ENCODE measurements at places on chromosomes 2 and 18.

GRCh38 chr2:73070643-73071359, 711 bp downstream of the SFXN5 start:
- no peak for DNase-seq

- no peak for DNase-seq
Measured at GRCh38 chr2:113084249-113085000, 16.7 kb downstream of the IL1F10 start.

- DNase-seq: no peak
Measured at GRCh38 chr2:218708086-218708485, 2.5 kb upstream of the TTLL4 start.

GRCh38 chr2:29920631-29921559, 491 bp downstream of the ALK start:
- no peak for DNase-seq

DNA sequence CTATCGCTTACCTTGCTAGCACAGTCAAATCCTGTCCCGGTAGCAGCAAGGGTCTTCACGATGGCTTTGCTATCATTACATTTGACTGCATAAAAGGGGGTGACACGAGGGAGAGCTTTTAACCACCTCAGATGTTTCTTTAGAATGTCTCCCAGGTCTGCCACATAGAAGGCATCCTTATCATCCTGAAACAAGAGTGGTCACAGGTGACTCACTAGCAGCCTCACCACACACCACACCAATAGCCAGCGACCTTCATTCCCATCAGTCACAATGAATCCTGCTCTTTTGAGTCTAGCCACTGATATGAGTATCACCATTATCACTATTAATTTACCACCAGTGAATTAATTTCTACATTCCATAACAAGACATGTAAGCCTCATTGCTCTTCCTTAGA, 3.7 kb downstream of the ODC1 start:
- DNase-seq: no peak

DNA sequence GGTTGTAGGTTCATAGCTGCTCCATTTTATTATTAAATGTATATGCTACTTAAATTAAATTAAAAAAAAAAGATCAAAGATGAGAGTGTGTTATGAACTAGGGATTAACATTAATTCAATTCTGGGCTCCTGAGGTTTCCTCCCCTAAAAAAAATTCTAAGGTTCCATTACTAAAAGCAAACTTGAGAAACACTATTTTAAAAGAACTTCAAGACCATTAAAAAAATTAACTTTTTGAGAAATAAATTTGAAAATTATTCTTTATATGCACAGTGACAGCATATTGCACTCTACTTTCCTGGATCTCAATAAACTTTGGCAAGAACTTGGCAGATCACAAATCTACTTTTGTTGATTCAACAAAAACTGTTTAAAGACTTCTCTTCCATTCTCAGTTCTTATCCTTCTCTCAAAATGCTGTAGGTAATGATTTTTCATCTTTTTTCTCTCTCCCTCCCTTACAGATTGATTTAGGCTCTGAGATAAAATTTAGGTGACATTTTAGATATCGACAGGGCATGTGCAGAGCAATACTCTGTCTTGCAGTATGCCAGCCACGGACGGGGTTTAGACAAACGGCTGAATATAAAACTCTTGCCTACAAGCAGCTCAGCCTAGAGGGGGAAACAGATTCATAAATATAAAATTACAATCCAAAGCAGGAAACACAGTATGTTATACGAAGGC, 592 bp upstream of the MARS2 start:
- no peak for DNase-seq

DNA sequence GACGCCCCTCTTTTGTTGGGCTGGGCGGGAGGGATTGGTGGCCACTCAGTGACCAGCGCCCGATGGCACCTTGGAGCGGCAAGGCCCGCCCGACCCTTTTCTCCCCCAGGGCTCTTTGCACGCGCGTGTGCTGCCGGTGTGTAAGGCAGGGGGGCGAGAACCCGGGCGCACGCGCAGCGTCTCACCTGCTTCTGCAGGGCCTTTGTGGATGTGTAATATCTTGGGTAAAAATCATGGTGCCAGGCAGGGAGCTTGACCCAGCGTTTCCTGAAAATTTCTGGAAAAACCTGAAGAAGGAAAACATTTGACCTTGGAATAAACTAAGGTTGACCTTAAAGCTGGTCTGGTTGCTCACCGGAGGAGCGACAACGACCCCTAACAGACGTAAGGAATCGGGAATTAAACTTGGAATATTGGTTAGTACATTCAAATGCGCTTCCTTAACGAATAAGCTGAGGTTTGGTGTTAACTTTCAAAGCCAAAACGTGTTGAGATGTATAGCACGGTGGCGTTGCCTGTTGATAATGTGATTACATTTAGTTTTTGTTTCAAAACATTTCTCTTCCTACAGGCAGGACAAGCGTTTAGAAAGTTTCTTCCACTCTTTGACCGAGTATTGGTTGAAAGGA, 438 bp downstream of the HSPE1 start:
- DNase-seq: no peak

DNA sequence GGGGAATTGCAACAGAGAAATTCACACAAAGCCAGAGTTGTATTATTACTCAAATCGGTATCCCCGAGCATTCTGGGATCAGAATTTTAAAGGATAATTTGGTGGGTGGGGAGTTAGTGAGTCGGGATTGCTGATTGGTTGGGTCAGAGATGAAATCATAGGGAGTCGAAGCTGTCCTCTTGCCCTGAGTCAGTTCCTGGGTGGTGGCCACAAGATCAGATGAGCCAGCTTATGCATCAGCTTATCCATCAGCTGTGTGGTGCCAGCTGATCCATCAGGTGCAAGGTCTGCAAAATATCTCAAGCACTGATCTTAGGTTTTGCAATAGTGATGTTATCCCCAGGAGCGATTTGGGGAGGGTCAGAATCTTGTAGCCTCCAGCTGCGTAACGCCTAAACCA, 34.3 kb upstream of the ITM2C start:
- no peak for DNase-seq

GRCh38 chr18:8413751-8414150, 195.5 kb upstream of the RAB12 start:
- DNase-seq: no peak

GRCh38 chr2:25306777-25307368, 34.9 kb downstream of the DNMT3A start:
- DNase-seq: no peak

- DNase-seq: no peak
Measured at GRCh38 chr2:240615820-240616547, 9.3 kb upstream of the GPR35 start.

GRCh38 chr2:52405980-52406379, 1361.6 kb upstream of the CHAC2 start:
- DNase-seq: no peak

DNA sequence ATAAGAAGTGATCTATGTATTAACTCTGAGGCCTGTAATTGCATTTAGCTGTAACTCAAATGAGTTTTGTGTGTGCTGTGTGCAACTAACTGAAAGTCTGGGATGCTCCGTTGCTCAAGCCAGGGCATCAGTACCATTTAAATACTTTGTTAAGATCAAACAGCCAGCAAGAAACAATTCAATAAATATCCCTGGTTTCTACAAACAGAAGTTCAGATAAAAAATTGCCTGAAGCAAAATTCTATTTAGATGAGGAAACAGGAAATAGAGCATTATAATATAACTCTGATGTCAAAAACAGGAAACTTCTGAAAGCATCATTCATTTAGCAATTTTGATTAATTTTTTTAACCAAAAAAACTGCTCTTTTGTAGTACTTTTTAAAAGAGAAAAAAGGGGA, 18.9 kb upstream of the SLC38A11 start:
- no peak for DNase-seq

DNA sequence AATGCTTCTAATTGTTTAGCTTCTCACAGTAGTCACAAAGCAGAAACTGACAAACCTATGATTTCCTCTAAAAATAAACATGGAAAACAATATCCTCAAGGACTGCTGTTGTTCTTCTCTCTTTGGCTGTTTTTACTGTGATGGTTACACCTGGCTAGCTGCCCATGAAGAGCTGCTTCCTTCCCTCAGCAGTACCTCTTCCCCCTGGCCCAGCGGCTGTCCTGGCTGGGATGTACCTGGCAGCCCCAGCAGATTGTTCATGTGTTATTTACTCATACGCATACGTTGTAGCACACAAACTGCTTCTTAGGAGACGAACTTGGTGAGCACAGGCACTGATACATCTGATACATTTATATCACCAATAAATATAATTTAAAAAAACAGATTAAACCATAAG, 27.4 kb downstream of the NEMP2 start:
- DNase-seq: no peak

GRCh38 chr2:157856187-157856515, 20.0 kb downstream of the ACVR1 start:
- no peak for DNase-seq

DNA sequence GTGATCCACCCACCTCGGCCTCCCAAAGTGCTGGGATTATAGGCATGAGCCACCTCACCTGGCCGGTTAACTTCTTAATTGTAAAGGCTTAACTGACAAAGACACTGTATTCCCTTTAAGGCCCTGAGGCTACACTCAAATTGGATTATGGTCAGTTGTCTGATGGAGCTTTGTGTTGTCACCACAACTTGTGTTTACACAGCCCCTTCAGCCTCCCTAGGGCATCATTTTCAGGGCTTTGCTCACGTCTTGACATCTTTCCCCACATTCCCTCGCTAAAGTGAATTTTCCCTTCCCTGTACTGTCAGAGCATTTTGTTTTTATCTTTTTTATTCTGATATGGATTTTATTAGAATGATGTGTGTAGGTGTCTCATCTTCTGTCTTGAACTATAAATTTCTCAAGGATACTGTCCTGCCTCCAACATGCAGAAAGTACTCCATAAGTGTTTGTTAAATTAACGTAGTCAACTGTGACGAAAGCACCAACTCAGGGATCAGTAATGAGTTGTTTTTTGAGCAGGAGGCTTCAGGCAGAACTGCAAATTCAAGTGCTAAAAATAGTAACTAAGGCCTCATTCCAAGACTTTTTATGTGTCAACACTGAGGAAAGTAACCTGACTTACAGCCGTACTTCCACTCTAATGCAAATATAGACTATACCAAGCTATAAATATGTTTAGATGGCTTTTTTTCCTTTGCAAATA, 77.1 kb upstream of the NARS1 start:
- no peak for DNase-seq
